Stimulated activated CD8-positive, alpha-beta memory T cell treated with anti-CD3 and anti-CD28 coated beads, Interleukin-4, amount 100 ng/mL, for 1 hour (primary cell): ENCODE measurements at places on chromosomes 4 and X.

- DNase-seq, result no peak
These were observed 385.9 kb upstream of the NOCT start for GRCh38 chr4:138629669-138630068.

DNA sequence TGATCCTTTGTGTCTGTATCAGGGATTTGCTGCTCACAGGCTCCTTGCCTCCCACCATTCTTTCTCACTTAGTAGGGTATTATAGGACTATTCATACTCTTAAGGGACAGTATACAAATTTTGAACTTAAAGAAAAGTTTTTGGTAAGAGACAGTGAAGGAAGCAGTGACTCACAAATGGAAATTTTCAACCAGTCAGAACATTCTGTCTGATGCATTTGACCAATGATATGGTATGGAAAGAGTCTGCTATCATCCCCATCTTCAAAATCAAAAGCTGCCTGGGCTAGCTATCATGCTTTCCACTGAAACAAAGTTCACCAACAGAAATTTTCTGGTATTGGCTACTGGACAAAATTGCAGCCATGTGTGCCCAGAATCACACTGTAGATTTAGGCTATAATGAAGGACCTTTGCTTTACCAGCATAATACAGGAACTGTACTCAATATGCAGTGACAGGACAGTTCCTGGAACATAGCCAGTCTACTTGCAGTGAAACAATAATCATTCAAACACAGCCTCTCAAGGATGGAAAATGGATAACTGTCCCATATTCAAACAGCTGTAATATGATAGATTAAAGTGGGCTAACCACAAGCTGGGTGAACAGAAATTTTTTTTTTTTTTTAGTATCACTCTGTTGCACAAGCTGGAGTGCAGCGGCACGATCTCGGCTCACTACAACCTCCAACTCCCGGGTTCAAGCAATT is 109.0 kb upstream of the ACSL4 start:
- no peak for DNase-seq

DNA sequence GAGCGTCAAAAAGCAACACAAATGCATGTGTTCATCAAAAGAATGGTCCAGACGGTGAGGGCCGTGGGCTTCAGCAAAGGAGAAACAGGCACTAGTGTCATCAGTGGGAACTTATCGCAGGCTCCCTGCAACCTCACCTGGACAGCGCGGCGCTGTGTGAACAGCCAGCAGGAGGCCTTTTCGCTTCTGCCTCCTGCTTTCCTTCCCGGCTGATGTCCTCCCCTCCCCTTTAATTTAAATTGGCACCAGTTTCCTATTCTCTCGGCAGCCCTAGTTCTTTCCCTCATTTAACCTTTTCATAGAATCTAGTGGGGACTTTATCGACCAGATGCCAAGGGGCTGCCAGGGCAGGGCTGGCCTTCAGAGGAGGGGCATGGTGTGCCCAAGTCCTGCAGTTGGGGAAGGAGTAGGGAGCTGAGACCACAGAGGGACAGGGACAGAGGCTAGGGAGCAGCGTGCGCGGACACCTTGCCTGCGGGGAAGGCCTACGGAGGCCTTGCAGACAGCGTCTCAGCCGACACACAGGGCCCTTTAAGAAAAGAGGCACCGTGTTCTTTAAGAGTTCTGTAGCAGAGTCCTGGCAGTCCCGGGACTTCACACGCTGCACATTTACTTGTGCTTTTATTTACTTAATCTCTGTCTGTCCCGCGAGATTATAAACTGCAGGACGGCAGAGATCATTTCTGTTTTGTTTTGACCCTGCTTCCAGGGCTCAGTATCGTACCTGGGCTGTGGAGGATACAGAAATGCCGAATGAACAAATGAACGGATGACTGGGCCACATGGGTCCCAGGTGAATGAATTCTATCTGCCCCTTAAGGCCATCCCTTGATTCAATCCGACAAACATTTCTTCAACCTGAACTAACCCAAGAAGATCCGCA is 8.4 kb upstream of the SORBS2 start:
- DNase-seq, result no peak

- DNase-seq, result no peak
These were observed 27.0 kb downstream of the GPM6A start for GRCh38 chr4:175784986-175785525.

GRCh38 chr4:37627263-37627662 is 58.9 kb downstream of the RELL1 start:
- DNase-seq, result no peak

DNA sequence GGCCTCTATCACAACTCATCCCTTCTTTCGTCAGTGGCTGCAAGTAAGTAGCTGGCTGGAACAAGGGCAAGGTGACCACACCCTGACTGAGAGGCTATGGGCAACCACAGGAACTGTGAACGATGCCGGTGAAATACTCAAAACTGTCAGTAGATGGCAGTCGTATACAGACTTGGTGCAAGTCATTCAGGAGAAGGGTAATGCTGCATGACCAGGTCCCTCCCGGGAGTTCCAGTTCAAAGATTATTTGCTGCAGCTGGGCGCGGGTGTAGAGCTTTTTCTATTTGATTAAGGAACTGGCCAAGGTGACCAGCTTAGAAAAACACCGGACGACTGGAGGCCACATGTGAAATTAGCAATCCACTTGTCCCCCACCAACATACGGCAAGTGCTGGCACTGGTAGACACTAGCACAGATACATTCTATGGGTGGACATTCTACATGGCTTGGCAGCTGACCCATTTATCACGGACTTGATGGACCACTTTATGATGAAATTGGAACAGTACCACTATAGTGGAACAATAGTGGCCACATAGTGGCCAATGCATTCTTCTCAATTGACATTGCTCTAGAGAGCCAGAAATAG is 726.6 kb downstream of the TRAM1L1 start:
- peak; percentile 3 for DNase-seq

GRCh38 chrX:71629467-71629866 is 11.2 kb upstream of the CXCR3 start:
- no peak for DNase-seq

GRCh38 chrX:80334583-80334982 is 85.7 kb upstream of the TENT5D start:
- no peak for DNase-seq

DNA sequence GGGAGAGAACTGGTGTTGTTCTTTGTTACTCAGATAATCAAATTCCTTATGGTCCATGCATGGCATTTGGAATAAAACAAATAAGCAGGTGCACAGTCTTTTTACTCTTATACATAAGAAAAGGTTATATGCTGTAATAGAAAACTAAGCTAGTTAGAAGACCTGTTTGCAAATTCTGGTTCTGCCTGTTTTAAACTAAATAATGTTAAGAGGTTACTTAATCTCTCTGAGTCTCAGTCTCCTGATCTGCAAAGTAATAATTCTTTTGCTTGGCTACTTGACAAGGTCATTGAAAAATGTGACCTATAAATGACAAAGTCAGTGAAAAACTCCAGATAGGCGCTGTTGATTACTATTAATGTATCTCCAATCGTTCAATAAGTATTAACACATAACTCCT is 42.5 kb upstream of the ANXA3 start:
- DNase-seq, result no peak

DNA sequence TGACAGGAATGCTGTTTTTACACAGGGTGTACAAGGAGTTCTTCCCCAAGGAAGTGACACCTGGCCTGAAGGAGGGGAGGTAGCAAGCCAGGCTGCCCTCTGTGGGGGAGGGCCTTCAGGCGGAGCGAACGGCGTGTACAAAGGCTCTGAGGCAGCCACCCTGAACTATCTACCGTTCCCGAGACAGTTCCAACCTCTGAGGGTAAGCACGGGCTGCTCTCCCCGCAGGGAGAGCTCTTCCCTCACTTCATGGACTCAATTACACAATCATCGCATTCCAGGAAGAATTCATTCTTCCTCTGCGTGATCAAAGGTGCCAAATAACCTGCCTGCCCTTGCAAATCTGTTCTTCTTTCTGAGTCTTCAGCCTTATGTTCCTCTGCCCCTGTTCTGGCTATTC is 4.8 kb downstream of the ELK1 start:
- no peak for DNase-seq

- no peak for DNase-seq
These were observed 509.1 kb upstream of the SPANXN1 start for GRCh38 chrX:144738246-144738645.

GRCh38 chr4:16253127-16253960 is 27.1 kb upstream of the TAPT1 start:
- DNase-seq, result no peak

DNA sequence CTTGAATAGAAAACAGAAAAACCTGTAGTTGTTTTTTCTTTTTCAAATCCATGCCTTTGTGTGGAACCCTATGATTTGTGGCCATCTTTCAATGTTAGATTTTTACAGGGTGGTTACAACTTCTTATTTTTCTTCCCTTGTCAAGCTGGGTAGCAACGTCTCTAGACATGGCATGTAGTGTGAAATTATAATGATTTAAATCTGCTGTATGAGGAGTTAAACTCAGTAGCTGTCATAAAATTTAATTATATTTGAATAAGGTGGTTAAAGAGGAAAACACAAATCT is 78.1 kb upstream of the CBLL2 start:
- no peak for DNase-seq

- DNase-seq, result no peak
These were observed 7.7 kb downstream of the ATP5ME start for GRCh38 chr4:666436-666810.

DNA sequence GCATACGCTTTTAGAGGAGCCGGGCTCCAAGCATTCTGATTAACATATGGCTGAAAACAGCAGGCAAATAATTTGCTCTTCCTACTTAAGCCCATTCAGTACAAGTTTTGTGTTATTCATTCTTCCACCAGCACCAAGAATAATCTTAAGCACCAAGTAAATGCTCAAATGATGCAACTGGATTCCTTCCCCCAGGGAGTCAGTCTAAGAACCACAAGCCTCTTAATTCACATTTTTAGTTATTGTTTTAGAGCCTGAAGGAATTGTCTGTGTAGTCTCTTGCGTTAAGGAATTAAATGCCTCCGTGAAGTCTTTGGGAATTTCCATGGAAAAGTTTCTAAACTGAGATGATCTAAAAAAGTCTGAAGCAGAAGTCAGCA is 61.5 kb upstream of the MAGEB2 start:
- DNase-seq, result no peak

DNA sequence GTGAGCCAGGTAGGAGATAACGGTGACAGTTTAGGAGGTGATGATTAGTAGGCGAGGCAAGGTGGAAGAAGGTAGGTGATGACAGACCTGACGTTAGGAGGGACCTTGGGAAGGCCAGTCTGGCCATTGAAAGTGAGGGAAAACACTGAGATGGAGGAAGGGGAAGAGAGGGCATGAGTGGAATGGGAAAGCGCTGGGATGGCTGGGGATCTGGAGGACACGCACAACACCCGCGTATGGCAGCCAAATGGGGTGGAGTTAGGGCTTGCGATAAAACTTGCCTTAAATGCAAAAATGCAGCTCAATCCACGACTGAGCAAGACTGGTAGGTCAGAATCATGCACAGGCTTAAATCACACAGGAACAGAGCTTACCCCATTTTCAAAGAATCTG is 605 bp upstream of the CDKL2 start:
- no peak for DNase-seq

DNA sequence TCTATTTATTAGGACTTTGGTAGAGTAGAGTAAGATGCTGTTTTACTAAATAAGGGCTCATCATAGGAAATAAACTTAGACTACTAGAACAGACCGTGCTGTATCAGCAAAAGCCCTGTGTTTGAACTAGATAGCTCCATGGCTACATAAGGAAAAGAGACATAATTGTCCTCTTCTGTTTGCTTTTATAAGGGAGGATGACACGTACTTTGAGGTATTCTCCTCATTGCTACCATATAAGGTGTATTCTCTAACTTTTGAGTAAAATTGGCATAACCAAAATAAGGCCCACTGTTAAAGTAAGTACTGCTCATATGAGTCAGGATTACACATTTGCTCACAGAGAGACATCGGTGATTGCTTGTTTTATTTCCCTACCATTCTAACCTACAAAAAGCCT is 64.3 kb downstream of the PDLIM5 start:
- no peak for DNase-seq

- DNase-seq, result no peak
These were observed 6.3 kb downstream of the LONRF3 start for GRCh38 chrX:118980761-118981160.

DNA sequence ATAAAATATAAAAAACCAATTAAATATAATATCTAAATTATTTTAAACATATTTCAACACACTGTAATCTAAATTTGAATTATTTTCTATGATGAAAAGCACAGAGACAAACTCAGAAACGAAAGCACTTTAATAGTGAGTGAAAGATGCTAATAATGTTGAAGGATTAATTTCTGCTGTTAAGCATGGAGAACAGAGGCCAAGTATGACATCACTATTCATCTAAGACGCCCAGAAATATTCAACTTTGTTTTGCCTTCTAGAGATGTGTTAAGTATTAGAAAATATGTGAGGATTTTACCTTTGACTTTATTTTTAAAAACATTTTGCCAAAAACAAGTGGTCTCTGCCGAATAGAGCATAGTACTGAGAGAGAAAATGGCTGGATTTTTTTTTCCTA is 19.3 kb downstream of the ARHGEF6 start:
- DNase-seq, result no peak

DNA sequence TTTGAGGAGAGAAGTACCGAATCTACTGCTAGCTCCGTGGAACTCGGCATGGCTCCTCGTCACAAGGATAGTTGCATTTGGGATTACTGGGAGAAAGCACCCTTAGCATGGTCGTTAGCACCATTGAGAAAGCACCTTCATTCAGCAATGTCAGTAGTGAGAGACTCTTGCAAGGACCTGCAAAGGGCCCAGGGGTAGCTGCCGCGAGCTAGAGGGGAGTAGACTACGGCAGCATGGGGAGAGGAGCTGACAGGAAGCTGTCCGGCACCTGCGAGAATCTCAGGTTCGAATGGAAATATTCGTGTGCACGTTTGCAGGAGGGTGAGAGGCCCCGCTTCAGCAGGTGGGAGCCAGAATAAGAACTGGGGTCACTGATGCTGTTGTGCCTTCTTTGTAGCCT is 20.2 kb downstream of the TLR10 start:
- no peak for DNase-seq

DNA sequence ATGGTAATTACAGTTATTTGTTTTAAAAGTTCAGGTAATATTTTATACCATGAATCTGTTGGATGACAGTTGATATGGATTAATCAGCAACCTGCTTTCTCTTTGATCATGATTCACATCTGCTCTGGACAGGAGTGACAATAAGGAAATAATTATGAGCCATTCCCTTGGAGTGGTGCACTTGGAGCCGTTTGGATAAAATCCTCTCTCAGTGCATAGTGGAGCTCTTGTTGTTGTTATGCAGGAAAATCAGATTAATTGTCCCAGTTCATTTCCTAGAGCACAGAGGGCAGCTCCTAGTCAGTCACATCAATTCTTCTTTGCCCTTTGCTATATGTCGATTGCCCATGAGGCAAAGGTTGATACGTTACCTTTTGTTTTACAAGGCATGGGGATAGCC is 668.3 kb upstream of the NR3C2 start:
- no peak for DNase-seq

DNA sequence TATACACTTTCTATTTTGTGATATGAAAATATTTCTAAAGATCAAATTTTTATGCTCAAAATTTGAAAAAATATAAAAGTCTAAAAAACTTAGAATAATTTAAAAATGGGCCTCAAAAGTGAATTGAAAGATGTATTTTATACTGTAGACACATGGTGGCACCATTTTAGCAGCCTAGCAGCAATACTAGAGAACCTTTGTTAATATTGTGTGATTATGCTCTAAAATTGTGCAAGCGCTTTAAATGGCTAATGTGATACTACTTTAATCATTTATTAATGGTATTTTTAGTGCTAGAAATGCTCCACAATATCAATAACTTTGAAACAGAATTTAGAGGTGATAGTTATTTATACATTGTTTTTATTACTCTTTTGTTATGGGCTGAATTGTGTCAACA is 3.7 kb upstream of the GUF1 start:
- no peak for DNase-seq

GRCh38 chrX:35682476-35682875 is 115.7 kb upstream of the MAGEB16 start:
- no peak for DNase-seq

GRCh38 chr4:75678473-75678872 is 5.3 kb upstream of the G3BP2 start:
- no peak for DNase-seq
